ENCODE measurements at places on chromosomes 5 and 9.

DNA sequence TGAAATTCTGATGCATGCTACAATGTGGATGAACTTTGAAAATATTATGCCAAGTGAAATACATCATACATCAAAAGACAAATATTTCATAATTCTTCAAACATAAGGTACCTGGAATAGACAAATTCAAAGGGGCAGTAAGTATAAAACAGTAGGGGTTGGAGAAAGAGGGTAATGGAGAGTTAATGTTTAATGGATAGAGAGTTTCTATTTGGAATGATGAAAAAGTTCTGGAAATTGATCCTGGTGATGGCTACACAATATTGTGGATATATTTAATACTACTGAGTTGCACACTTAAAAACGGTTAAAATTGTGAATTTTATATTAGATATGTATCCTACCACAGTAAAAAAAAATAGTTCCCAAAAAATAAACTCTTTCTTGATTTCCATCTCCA lies 14.6 kb upstream of the CNTLN start:
- peaks cover 9% of the 10 kb centered on the region for H3K4me1 ChIP-seq
- no peak for DNase-seq
- H3K27ac ChIP-seq: no peak overlapping the region
- H3K27me3 ChIP-seq: no peaks in the 10 kb centered on the region
- no peak overlapping the region for H3K4me3 ChIP-seq
- no peaks in the 10 kb centered on the region for H3K36me3 ChIP-seq

GRCh38 chr5:124274949-124275348 lies 471.5 kb downstream of the ZNF608 start:
- no peaks in the 10 kb centered on the region for H3K27me3 ChIP-seq
- H3K36me3 ChIP-seq: no peaks in the 10 kb centered on the region
- no peak for DNase-seq
- no peaks in the 10 kb centered on the region for H3K4me1 ChIP-seq

DNA sequence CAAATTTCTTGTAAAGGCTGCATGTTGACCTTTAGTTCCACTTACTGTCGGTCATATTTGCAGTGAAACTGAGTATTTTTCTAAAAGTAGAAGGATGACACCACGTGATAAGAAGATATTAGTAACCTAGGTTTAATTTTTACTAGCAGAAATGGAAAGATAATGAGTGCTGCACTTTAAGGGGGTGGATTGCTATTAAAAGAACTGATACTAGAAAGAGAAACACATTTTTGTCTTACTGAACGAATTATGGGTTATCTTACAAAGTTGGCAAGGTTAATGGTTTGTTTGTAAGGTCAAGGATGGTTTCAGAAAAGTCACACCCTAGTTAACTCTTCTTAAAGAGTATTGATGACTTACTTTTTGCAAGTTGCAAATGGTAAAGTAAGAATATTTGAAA lies 2.4 kb downstream of the MACIR start:
- H3K4me1 ChIP-seq: no peaks in the 10 kb centered on the region
- no peak overlapping the region for H3K4me3 ChIP-seq
- no peak for DNase-seq
- H3K27ac ChIP-seq: no peak overlapping the region
- no peaks in the 10 kb centered on the region for H3K27me3 ChIP-seq
- no peaks in the 10 kb centered on the region for H3K36me3 ChIP-seq

GRCh38 chr5:128815201-128815600 lies 150.1 kb upstream of the SLC27A6 start:
- no peak overlapping the region for H3K4me3 ChIP-seq
- H3K36me3 ChIP-seq: no peaks in the 10 kb centered on the region
- no peaks in the 10 kb centered on the region for H3K27me3 ChIP-seq
- H3K4me1 ChIP-seq: no peaks in the 10 kb centered on the region
- no peak for DNase-seq

GRCh38 chr5:4204276-4205141 lies 608.9 kb downstream of the IRX1 start:
- H3K4me1 ChIP-seq: no peaks in the 10 kb centered on the region
- no peak overlapping the region for H3K27ac ChIP-seq
- no peaks in the 10 kb centered on the region for H3K36me3 ChIP-seq
- no peak overlapping the region for H3K4me3 ChIP-seq

GRCh38 chr5:159459132-159459627 lies 128.9 kb upstream of the IL12B start:
- DNase-seq: no peak
- H3K36me3 ChIP-seq: no peaks in the 10 kb centered on the region
- no peak overlapping the region for H3K4me3 ChIP-seq
- H3K27ac ChIP-seq: no peak overlapping the region
- peaks cover 12% of the 10 kb centered on the region for H3K4me1 ChIP-seq

DNA sequence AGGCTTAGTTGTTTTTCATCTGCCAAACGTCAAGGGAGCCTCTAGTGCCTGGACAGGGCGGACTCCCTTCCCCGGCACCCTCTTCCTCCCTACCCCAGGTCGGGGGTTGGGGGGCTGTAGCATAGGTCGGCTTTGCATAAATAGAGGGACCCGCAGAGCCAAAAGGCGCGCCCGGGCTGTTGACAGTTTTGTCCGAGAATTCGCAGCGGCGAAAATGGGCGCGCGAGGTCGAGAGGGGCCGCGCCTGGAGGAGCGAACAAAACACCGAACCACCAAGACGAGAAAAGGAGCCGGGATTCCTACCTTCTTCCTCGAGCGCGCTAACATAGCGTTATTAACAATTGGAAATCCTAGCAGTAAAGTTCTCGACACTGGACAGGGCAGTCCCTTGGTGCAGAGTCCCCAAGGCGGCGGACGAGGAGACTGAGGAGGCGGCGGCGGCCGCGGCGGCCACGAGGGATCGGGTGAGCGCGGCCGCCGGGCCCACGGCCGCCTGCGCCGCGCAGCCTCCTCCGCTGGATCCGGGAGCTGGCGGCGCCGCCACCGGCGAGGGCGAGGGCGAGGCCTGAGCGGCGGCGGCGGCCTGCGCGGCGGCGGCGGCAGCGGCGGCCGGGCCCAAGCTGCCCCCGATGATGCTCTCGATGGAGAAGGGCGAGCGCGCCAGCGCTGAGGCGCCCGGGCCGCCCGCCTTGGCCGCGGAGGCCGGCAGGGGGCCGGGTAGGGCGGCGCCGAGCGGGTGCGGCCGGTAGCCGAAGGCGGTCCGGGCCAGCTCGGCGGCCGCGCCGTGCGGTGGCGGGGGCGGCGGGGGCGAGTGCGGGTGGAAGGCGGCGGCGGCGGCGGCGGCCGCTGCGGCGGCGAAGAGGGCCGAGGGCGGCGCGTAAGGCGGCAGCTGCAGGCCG lies 1.7 kb downstream of the FOXD1 start:
- H3K36me3 ChIP-seq: peaks cover 2% of the 10 kb centered on the region
- peak overlapping the region; percentile 62 for H3K27ac ChIP-seq
- DNase-seq: no peak
- peaks cover 29% of the 10 kb centered on the region for H3K27me3 ChIP-seq
- H3K4me3 ChIP-seq: peak overlapping the region; percentile 75

DNA sequence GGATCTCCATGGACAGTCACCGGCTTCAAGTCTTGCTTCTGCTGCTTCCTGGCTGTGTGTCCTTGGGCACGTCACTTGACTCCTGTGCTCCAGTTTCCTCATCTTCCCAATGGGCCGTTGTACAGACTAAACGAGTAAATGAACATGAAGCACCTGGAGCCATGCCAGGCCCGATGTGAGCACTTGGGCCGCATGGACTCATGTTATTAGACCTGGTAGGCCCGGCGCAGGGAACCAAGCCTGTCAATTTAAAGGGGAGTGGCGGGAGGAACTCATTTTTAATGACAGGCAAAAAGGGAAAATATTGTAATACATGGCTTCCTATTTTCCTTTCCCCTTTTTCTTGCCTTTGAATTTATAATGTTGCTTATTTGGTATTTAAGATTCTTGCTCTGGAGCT lies 47.5 kb downstream of the TENT4A start:
- peaks cover 3% of the 10 kb centered on the region for H3K4me1 ChIP-seq
- DNase-seq: no peak
- no peak overlapping the region for H3K4me3 ChIP-seq
- H3K27me3 ChIP-seq: no peaks in the 10 kb centered on the region

- no peaks in the 10 kb centered on the region for H3K27me3 ChIP-seq
- H3K27ac ChIP-seq: peak overlapping the region; percentile 94
- no peak for DNase-seq
- peak overlapping the region; percentile 99 for H3K4me3 ChIP-seq
- no peaks in the 10 kb centered on the region for H3K36me3 ChIP-seq
- H3K4me1 ChIP-seq: peaks cover 4% of the 10 kb centered on the region
These were observed 14.1 kb downstream of the TRIM7 start for GRCh38 chr5:181190711-181191525.

DNA sequence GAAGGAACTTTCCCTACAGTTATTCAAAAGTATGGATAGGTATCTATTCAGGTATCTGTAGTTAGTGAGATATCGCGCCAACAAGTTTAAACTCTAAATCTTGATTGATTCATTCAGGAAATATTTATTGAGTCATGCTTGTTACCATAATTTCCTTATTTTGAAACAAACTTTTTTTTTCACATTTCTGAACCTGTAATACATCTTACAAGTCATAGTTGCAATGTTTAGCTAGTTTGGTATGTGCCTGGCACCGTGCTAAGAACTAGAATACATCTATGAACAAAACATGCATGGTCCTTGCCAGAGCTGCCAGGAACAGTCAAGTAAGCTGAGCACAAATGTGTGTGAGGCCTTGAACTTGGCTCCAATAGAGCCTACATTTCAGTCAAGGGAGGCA lies 226.4 kb downstream of the PCSK5 start:
- peaks cover 46% of the 10 kb centered on the region for H3K4me1 ChIP-seq
- DNase-seq: peak; percentile 83

- DNase-seq: no peak
- no peaks in the 10 kb centered on the region for H3K27me3 ChIP-seq
- no peaks in the 10 kb centered on the region for H3K4me1 ChIP-seq
These were observed 70.0 kb upstream of the SUSD1 start for GRCh38 chr9:112245126-112245525.

GRCh38 chr9:96501633-96502538 lies 51.9 kb downstream of the HABP4 start:
- H3K27ac ChIP-seq: no peak overlapping the region
- no peak for DNase-seq
- peaks cover 9% of the 10 kb centered on the region for H3K4me1 ChIP-seq
- H3K4me3 ChIP-seq: no peak overlapping the region
- peaks cover 4% of the 10 kb centered on the region for H3K36me3 ChIP-seq
- H3K27me3 ChIP-seq: no peaks in the 10 kb centered on the region

DNA sequence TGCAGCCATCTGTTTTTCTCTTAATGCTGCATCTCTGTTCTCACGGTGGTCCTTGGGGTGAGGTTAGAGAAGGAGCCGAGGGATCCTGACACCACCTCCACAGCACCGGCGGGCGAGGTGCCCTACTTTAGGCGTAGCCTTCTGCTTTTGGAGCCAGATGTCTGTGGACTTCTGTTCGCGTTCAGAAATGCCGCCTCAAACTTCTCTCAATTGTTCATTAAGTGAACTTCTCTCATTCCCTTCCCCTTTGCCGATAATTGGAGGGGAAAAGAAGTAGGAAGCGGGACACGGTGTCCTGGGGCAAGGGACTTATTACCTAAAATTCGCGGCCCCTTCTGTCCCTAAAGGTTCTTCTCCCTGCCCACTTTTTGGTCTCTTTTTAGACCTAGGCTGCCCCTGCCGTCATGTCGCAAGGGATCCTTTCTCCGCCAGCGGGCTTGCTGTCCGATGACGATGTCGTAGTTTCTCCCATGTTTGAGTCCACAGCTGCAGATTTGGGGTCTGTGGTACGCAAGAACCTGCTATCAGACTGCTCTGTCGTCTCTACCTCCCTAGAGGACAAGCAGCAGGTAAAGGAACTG lies 455 bp downstream of the KIF20A start:
- H3K36me3 ChIP-seq: peaks cover 17% of the 10 kb centered on the region
- no peaks in the 10 kb centered on the region for H3K27me3 ChIP-seq
- H3K27ac ChIP-seq: no peak overlapping the region
- H3K4me1 ChIP-seq: peaks cover 14% of the 10 kb centered on the region

GRCh38 chr9:131402738-131403492 lies 9.0 kb downstream of the PRRC2B start:
- peak overlapping the region; percentile 61 for H3K4me3 ChIP-seq
- peak; percentile 87 for DNase-seq
- H3K4me1 ChIP-seq: peaks cover 99% of the 10 kb centered on the region
- no peaks in the 10 kb centered on the region for H3K36me3 ChIP-seq
- no peaks in the 10 kb centered on the region for H3K27me3 ChIP-seq
- peak overlapping the region; percentile 83 for H3K27ac ChIP-seq

- DNase-seq: no peak
- H3K4me3 ChIP-seq: no peak overlapping the region
- H3K4me1 ChIP-seq: no peaks in the 10 kb centered on the region
- no peaks in the 10 kb centered on the region for H3K27me3 ChIP-seq
- H3K27ac ChIP-seq: no peak overlapping the region
- H3K36me3 ChIP-seq: no peaks in the 10 kb centered on the region
These were observed 608.6 kb upstream of the DAB2 start for GRCh38 chr5:40033411-40033810.

DNA sequence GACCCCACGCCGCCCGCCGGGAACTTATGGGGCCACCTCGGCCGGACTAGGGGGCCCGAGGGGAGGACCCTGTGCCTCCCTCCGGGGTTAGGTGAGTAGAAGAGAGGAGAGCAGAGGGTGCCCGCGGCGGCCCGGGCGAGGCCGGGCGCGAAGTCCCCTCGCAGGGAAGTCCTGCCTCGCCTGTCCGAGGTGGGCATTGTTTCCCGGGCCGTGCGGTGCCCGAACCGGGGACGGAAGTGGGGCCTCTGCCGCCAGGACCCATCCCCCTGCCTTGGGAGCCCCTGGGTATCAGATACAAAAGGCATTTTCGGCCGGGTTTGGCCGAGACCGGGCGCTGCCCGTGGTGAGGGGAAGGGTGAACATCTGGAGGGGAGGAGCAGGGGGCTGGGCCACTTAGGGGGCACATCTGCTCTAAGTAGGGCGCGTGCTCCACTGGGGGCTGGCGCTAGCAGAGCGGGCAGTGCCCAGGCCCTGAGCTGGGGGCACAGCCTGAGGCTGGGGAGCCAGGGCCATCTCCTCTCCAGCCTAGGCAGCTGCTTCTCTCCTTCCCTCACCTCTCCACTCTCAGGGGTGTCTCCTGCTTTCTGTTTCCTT lies 48.2 kb downstream of the DAB2IP start:
- peak overlapping the region; percentile 25 for H3K27ac ChIP-seq
- DNase-seq: no peak
- no peaks in the 10 kb centered on the region for H3K36me3 ChIP-seq
- no peaks in the 10 kb centered on the region for H3K27me3 ChIP-seq
- peak overlapping the region; percentile 79 for H3K4me3 ChIP-seq

DNA sequence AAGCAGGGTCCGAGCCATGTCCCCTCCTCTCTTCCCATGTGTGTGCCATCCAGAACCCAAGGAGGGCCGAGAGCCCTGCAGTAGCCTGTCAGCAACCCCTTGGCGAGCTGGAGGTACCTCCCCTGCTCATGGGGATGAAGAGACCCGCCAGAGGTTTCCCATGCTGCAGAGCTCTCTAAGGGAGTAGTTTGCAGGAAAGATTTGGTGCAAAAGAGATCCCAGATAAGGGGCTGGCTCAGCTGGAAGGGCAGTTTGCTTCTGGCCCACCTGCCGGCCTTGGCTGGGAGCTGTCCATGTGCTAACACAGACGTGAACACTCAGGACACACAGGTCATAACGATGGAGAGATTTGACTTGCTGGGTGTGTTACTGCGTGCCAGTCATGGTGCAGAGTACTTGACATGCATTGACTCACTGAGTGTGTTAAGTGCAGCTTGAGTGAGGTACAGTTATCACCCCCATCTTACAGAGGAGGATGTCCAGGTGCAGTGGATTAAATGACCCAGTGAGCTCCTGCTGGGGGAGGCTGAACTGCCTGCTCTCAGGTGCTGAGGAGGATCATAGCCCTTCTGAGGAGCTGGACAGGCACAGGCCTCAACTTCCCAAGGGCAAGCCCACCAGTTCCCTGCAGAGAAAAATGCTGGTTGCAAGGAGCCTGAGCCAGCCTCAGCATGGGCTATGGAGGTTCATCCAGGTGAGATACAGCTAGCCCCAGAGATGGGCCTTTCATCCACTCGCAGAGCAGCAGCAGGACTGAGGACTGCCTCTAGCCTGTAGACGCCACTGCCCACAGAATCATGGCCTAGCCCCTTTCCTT lies 6.3 kb upstream of the SLC25A48 start:
- no peaks in the 10 kb centered on the region for H3K4me1 ChIP-seq
- H3K27me3 ChIP-seq: no peaks in the 10 kb centered on the region
- no peak overlapping the region for H3K4me3 ChIP-seq
- H3K27ac ChIP-seq: no peak overlapping the region
- H3K36me3 ChIP-seq: no peaks in the 10 kb centered on the region

All from thoracic aorta (tissue), 2 donors.